ENCODE measurements at places on chromosomes 1 and 21. TPM values are rescaled to one million over a fixed set of nuclear protein-coding genes. Genes with fewer than 3 reads are reported as not detected.

DNA sequence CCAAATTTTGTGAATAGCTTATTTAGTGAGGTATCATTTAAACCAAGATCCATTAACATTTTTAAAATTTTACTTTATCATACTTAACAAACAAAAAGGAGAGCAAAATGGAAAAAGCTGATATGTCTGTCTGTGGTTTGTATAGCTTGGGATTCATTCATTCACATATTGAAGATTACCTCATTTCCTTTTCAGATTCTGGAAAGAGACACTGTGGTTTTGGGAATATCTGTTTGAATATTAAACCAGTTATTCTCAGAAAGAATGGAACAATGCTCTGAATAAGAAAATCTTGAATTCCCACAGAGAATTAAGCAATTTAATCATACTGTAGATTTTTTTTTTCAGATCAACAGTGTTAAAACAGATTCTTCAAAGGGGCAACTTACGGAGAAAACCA, 93.8 kb upstream of the PRDX6 start:
- DNase-seq: no peak

GRCh38 chr1:92599184-92599583, 112.5 kb upstream of the GFI1 start:
- no peak for DNase-seq

DNA sequence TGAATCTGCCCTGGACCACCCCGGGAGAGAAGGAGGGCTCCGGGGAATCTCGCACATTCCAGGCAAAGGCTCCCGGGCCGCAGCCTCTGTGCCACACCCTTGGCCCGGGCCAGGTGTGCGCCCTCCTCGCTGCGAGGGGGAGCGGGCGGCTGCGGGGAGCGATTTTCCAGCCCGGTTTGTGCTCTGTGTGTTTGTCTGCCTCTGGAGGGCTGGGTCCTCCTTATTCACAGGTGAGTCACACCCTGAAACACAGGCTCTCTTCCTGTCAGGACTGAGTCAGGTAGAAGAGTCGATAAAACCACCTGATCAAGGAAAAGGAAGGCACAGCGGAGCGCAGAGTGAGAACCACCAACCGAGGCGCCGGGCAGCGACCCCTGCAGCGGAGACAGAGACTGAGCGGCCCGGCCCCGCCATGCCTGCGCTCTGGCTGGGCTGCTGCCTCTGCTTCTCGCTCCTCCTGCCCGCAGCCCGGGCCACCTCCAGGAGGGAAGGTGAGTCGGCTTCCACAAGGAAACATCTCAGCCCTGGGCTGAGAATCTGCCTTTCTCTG, at the start of gene LAMC2:
TSS of gene LAMC2 (plus strand) at position 324 of the 550 bp plus-strand sequence. CDS start at position 413, 89 bp downstream.
- peak; percentile 77 for DNase-seq

DNA sequence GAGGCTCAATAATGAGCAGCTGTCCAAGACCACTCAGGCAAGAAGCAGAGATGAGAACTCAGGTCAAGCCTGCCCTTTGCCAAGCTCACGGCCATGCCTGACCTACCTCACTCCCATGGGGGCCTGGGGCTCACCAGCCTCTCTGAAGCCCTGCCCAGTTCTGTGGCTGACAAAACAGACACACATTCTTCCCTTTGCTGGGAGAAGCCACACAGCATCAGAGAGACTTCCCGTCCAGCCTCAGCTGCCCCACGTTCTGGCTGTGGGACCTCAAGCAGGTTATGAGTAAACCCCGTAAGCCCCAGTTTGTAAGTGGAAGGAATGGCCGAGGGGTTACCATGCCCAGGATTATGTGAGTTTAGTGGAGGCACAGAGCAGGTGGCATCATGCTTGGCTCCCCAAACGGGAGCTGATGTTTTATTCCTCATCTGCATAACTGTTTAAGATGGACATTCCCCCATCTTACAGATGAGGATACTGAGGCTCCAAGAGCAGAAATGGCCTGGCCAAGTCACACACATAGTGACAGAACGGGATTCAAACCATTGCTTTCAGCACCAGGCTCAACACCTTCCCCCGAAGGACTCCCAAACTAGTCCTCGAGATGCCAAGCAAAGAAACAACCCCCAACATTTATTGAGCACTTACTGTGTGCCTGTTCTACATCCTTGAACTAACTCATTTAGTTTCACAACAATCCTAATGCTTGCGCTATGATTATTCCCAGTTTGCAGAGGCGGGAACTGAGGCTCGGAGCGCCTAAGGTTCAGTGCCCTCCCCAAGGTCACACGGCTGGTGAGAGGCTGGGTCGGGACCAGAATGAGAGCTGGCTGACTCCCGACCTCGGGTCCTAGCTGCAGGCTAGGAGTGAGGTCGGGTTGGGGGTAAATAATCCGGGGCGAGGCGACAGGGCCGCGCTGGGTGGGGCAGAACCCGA, 49.1 kb upstream of the LAPTM5 start:
- DNase-seq: no peak

DNA sequence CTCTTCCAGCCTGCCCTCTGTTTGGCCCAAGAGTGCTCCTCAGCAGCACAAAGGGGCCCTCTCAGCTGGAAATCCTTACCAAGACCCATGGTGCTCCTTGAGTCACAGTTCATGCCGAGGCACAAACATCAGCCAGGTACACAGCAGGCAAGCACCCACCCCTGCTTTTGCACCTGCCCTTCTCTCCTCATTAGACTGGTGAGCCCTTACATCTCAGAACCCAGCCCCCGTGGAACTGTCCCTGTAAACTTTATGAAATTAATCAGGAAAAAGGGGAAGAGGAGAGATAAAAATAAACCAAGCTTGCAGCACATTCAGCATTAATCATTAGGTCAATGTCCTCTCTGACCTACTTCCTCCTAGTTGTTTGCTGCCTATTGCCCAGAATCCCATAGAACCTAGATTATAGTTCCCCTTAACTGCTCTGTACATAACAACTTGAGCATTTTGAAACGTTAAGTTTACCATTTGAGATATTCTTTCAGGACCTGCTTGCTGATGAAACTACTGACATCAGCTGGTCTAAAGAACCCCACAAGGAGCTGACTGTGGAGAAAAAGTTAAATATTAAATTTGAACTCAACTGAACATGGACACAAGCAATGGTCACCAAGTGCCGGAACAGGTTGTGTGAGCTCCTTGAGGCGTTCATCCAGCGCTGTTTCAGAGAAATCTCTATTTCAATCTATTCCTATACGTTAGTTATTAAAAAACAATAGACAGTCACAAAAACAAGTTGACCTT, 738.4 kb downstream of the MATN1 start:
- DNase-seq: peak; percentile 24

- no peak for DNase-seq
These were observed 8.1 kb downstream of the DNASE2B start for GRCh38 chr1:84406346-84406861.

GRCh38 chr1:86926883-86927282, 12.4 kb downstream of the HS2ST1 start:
- no peak for DNase-seq

GRCh38 chr1:168811176-168811575, 82.2 kb upstream of the DPT start:
- no peak for DNase-seq

Gene NBPF20
- 3.5 TPM for total RNA-seq

Gene ITGB2
- 84.5 TPM for total RNA-seq

Measured in mucosa of gallbladder (tissue), 1 donor.